ENCODE measurements at places on chromosomes 4 and X.

GRCh38 chrX:45497290-45497689, 296.6 kb upstream of the DIPK2B start:
- DNase-seq: no peak

DNA sequence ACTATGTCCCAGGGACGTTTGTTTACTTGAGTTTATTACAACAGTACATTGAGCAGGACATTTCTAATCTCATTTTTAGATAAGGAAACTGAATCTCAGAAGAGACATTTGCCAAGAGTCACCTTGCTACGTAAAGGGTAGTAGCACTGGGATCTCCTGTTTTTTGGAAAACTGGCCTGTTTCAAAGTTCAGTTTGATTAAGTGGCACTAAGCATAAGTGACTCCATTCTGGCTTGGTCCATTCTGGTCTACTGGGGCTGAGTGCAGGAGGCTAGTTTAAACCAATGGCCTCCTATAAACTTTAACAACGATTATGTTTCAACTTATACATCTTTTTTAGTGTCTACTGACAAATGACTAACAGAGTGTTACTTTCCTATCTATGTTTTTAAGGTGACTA, 382.5 kb downstream of the ANKRD50 start:
- no peak for DNase-seq

DNA sequence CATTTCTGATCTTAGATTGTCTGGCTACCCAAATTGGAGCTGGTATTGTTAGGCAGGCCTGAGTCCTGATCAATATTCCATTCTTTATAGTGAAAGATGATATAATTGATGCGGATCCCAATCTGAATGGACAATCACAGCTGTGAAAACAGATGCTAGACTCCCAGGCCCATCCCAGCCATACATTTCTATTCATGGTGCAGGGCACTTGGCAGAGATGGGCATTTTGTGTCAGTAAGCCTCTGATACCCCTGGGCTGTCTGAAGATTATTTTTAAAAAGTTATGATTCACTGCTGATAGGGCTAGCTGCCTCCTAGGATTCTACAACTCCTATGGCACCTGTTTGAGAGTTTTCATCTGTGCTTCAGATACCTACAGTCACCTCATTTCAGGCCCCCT, 61.2 kb upstream of the TSPAN7 start:
- DNase-seq: no peak

DNA sequence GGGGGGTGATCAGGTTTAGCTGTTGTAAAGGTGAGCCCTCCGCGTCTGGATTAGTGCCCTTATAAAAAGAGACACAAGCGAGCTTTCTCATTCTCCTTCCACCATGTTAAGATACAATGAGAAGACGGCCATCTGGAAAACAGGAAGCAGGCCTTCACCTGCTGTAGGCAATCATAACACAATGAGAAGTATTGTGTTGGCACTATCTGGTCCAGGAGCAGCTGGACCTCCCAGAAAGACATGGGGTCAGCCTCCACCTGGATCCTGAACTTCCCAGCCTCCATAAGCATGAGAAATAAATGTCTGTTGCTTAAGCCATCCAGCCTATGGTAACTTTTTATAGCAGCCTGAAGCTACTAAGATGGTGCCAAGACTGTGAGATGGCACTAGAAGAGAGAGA, 8.6 kb upstream of the SMIM20 start:
- DNase-seq: no peak
